ENCODE measurements at places on chromosomes 6 and 20.

- DNase-seq, result no peak
Measured at GRCh38 chr6:135990439-135990838, 138.9 kb downstream of the PDE7B start.

- no peak for DNase-seq
Measured at GRCh38 chr20:62376112-62377063, 9.3 kb upstream of the LAMA5 start.

DNA sequence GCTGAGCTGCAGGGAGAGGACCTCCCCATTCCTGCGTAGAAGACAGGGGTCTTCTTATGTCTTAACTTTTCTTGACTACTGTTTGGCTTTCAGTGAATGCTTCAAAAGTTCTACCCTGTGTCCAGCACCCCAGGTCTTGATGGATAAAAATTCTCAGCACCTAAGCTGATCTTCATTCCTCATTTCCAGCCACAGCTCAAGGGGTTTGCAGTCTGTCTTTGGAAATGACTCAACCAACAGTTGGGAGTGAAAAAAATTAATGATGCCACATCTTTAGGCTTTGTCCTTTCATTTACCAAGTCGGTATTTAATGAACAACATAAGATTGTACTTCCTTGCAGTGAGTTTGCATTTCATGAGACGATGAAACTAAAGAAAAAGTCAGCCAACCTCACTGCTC lies 40.3 kb downstream of the PRDM1 start:
- DNase-seq, result no peak

- DNase-seq, result no peak
Measured at GRCh38 chr6:6007366-6008088, 802 bp upstream of the NRN1 start.

- DNase-seq, result no peak
Measured at GRCh38 chr6:139583420-139583819, 209.0 kb upstream of the CITED2 start.

- no peak for DNase-seq
Measured at GRCh38 chr20:63472862-63473390, 471 bp upstream of the KCNQ2 start.

DNA sequence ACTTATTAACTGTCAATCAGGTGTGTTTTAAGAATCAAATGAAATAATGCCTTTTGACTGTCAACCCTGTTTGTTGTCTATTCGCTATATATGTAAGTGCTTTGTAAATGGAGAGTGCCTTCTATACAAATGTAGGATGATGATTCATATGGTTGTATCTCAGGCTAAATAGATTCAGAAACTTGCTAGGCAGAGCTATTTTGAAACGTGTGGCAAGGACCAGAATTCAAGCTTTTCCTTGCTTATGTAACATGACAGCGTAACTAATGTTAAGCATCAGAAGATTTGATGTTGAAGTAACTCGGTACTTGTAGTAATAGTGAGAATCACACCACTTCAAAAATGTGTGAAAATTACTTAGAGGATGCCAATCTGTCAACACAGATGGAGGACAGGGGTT lies 3.4 kb downstream of the OGFRL1 start:
- DNase-seq, result no peak

- no peak for DNase-seq
Measured at GRCh38 chr20:60132162-60132826, 174.1 kb downstream of the CDH26 start.

Data from cortex of kidney (tissue), 1 donor.